ENCODE measurements at places on chromosomes 2 and 18.
A peak's percentile ranks its signal among the peaks of the same experiment; 100 is the strongest.

DNA sequence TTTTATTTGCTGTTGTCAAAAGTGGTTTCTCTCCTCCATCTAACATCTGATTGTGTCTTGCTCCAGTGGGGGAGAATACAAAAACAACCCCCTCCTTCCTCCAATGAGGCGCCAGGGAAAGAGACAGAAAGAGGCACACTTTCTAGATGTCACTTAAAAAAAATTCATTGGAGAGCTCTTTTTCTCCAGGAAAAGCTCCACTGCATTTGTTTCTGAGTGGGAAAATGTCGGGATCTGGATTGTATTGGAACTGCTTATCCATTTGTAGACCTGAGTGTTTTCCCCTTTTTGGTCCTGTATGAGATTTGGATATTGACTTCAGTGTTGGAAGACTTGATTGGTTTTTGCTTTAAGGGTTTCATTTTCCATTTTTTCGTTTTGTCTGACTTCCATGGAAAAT lies 995 bp downstream of the MBD5 start:
- DNase-seq, result peak; percentile 2

DNA sequence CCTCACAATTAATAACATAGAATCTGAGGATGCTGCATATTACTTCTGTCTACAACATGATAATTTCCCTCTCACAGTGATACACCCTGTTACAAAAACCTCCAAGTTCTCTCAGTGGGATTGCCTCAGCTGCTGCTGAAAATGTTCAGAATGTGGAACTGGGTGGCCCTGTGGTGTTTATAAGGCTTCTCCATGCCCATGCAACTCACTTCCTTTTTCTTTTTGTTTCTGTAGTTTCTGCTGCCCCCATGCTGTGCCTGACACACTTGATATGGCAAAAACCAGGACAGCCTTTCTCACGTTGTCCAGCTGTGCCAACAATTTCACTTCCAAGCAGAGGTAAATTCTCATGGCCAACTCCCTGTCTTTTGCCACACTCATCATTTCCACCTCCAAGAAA lies 206.2 kb downstream of the RPIA start:
- no peak for DNase-seq

- no peak for DNase-seq
These were observed 631.5 kb upstream of the KLHL29 start for GRCh38 chr2:22753476-22753875.

- DNase-seq, result no peak
These were observed 10.9 kb downstream of the INO80D start for GRCh38 chr2:206075113-206075512.

- DNase-seq, result peak; percentile 57
These were observed 724.5 kb downstream of the EPHA4 start for GRCh38 chr2:220847589-220847988.

DNA sequence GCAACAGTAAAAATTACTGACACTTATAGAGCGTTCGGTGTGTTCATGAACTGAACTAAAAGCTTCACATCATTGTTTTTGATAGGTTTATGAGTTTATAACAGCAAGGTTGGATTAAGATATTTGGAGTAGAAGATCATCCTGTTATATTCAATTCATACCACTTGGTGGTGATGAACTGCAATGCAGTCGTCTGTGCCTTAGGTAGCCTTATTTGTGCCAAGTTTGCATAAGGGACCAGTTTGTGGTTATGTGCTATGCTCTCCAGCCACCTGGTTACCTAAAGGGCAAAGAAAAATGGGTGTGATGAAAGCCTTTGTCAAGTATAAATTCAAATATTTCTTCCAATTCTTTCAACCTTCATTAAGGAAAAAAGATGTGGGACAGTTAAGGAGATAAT lies 150.9 kb upstream of the KCNH7 start:
- DNase-seq, result no peak

DNA sequence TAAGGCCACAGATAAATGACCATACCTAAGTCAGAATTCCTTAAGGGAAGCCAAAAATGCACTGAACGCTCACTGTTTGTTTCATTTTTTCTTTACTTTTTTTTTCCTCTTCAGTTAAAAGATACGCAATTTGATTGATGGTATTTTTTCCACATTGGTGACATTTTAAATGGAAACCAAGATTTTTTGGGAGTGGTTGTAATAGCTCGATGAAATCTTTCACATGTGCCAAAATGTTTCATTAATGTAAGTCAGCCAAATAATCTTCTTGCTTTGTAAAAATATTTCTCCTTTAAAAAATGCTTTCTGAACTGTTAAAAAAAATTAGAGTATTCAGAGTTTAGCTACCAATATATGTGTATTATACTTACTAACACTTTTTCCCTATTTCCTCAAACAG lies 339.8 kb downstream of the ZEB2 start:
- DNase-seq, result no peak

DNA sequence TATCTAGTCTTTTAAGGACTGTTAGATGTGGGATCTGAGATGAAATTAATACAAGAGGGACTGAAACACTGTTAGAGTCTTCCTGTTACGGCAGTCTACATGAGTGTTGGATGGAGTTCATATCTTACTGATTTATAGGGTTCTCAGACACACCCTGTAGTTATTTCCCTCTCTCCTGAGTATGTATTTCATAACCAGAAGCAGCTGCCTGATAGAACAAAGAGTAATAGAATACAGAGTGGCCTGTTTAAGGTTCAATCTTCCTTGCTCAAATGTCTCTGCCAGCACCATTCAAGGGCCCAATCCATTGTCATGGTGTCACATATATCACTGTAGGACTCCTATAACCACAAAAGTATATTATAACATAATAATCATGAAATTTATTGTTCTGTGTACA lies 1229.1 kb upstream of the ACVR2A start:
- no peak for DNase-seq

GRCh38 chr18:55283309-55283708 lies 304.7 kb downstream of the TCF4 start:
- no peak for DNase-seq

GRCh38 chr2:64646007-64646880 lies 7.5 kb downstream of the SERTAD2 start:
- peak; percentile 59 for DNase-seq

DNA sequence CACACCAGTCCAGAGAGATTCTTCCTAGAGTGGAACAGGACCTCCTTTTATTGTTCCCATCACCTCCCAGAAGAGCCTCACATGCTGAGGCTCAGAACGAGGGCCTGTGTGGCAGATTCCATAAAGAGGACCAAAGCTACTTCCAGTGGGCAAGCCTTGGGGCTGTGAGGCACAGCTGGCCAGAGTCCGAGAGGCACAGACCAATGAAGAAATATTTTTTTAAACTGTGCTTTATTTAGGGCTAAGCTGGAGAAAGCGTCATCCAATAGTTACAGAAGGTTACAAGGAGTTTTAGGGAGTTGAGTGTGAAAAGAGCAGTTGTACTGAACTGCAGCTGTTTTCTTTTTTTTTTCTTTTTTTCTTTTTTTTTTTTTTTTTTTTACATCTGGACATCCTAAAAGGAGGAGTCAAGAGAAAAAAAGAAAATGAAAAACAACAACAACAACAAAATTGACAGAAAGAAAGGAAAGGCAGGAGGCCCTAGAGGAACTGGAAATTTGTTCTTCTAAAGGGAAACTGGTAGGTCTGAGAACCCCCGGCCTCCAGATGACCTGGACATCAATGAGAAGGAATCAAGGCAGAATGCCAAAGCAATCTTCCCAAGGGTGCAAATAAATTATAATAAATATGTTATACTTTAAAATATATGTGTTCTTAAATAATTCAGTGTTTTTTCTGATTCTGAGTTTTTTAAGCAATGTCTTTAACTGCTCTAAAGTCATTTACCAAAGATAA lies 322.6 kb downstream of the CELF4 start:
- no peak for DNase-seq

DNA sequence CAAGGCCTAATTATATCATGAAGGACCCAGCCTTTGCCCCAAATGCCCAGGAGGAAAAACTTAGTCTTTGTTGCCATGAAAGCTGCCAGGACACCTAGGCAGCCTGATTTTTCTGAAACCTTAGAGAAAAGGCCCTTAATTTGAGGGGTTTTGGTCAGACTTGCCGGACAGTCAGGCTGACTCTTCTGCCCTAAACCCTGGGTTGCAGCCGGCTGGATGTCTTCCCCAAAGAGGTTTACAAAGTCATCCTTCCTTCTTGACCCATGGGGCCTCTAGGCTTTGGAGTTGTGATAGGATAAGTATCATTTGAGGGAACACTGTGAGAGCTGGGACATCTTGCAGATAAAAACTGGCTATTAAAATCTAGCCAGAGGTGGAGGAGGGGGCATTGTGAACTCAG lies 2.4 kb upstream of the HOXD1 start:
- DNase-seq, result no peak

DNA sequence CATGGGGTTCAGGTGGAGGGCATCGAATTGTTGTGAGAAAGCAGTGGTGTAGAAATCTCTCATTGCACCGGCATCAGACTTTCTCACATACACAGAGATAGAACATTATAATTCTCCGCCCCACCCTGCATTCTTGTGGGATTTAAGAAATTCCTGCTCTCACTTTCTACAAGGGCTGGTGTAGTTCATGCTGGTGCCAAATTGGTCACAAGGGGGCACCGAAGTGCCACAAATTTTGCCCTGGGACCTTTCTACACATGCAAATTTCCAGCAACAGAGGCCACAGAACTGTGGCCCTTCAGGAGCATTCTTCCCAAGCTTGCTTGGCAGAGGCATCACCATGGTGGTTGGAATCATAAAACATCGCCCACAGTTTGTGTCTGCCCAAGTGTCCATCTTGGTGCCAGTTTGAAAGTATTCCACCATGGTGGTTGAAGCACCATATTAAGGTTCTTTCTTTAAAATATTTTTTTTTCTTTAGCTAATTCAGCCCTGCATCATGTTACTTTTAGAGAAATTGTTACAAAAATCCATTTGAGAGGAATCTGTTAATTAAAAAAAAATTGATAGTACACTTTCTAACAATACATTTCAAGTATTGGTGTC lies 521.2 kb upstream of the FANCL start:
- DNase-seq, result peak; percentile 44

DNA sequence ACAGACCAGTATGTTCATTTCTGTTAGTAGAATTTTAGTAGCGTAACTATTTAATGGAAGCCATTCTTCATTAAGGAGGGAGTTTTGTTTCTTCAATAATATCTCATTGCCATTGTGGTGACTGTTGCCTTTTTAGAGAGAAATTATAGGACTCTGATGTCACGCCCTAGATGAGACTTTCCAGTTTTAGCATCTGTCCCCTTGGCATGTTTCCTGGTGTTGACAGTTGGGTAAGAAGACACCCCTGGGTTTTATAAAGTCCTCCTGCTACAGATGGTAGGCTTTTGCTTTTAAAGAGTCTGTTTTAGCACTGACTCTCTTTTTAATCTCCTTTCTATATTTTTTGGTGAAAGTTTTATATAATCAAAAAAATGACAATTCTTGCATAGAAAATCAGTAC lies 41.9 kb downstream of the KCNJ3 start:
- DNase-seq, result no peak

GRCh38 chr18:30920757-30921156 lies 121.8 kb downstream of the DSC3 start:
- DNase-seq, result no peak

DNA sequence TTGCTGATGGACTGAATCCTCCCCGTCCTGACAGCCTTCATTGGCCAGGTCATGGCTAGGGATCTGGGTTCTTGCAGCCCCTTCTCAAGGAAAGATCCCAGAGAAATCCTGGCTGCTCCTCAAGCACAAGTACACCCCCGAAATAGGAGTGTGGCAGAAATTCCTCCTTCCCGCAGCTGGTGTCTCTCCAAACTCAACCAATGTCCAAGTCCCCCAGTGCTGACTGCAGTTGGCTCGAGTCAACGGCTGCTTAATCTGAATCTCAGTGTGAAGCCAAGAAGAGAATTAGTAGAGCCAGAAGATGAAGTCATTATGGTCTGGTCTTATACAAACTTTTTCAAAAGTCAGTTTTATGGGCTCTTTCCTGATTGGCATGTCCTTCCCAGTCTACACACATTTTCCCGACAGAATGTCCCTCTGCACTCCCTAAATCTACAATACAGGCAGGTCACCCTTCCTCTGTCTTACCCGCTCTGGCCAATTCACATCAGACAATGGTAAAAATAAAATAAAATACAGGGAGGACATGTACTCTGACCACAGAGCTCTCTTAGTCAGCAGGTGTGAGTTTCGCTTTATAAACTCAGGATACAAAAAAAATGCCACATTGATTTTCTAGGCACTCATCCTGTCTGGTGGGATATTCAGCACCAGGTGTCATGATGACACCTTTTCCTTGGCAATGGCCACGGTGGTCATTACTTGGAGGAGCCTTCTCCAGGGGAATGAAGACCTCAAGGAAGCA lies 76.9 kb upstream of the PAPOLG start:
- DNase-seq, result no peak

DNA sequence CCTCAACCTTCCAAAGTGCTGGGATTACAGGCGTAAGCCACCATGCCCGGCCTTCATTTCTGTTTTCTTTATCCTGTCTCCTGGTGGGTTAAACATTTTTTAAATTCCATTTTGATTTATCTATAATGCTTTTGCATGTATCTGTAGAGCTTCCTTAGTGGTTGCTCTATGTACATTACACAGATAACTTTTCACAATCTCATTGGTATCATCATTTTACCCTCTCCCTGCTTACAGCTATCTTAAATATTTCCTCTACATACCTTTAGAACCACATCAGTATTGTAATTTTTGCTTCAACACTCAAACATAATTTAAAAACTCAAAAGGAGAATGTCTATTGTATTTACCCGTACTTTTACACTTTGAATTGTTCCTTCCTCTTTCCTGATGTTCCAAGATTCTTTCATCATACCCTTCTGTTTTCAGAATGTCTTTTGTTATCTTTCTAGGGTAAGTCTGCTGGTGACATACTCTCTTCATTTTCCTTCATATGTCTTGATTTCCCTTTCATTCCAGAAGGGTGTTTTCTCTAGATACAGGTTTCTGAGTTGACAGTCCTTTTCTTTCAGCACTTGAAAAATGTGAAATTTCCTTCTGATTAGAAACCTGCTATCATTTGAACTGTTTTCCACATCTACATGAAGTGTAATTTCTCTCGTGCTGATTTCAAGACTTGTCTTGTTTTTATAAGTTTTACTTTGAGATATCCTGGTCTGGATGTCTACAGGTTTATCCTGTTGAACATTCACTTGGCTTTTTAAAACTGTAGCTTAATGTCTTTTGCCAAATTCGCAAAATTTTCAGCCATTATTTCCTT lies 21.9 kb downstream of the PPP3R1 start:
- DNase-seq, result no peak

GRCh38 chr2:23684395-23685176 lies 242.3 kb downstream of the ATAD2B start:
- no peak for DNase-seq

DNA sequence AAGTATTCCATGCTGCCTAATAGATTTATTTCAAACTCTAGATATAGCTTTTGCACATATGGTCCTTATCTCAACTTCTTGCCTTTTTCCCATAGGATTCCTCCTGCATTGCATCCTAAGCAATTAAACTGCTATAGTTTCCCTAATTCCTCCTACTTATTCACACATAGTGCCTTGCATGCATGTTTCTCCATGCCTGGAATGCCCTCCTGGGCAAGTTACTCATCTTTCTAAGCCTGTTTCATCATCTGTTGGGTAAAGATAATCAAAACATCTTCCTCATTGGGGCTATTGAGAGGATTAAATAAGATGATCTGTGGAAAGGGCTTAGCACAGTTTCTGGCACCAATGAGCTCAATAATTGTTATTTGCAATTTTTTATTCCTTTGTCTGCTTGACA lies 726.5 kb downstream of the SLC4A3 start:
- DNase-seq, result no peak

- no peak for DNase-seq
These were observed 7.8 kb downstream of the PTMA start for GRCh38 chr2:231715988-231716616.

GRCh38 chr2:160270571-160271113 lies 70.6 kb upstream of the ITGB6 start:
- peak; percentile 23 for DNase-seq
